ENCODE measurements at places on chromosomes 16 and 17.

DNA sequence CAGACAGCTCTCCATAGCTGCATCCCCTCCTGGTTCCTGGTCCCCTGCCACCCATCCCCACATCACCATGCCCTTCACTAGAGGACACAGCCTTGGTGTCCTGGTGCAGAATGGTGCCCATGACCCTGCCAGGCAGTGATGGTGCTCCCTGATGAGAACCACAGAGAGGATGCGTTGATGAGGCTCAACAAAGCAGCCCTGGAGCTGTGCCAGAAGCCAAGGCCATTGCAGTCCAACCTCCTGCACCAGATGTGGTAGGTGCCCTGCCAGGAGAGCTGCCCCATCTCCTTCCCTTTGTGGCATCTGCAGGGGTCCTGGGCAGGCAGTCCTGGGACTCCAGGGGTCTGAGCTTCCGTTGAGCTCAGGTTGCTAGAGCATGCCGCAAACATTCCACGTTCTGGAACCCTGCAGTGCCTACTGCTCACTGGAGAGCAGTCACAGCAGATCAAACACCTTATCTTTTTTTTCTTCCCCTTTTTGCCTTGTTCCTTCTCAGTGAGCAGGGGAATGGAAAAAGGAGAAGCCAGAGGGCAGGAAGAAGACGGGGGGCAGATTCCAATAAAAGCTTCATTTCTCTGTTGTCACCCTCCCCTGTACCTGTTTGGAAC, 5.3 kb upstream of the EPN3 start:
- no peak for DNase-seq

DNA sequence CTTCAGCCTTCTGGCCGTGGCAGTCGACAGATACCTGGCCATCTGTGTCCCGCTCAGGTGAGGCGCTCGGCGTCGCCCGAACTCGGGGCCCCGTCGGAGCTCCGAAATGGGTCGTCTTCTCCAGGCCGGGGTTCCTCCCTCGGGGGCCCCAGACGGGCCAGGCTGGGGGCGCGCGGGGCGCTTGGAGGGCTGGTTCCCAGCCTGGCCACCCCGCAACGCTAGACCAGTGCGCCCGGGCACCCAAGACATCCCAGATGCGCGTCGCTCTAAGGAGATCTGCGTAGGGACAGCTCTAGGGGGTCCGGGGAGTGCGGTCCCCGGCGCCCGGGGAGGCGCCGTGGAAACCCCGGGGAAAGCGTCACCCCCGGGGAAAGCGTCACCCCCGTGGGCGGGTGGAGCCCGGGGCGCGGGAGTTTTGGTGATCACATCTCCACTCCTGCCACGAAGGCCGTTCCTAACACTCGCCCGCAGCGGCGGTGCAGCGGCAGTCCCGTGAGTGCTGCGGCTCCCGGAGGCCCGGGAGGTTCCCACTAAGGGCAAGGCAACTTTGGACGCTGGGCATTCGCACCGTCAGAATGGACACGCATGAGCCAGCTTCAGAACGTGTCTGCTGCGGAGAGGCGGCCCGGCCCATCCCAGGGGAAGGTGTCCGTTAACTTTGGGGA, 729 bp downstream of the ADORA2B start:
- peak; percentile 52 for DNase-seq

DNA sequence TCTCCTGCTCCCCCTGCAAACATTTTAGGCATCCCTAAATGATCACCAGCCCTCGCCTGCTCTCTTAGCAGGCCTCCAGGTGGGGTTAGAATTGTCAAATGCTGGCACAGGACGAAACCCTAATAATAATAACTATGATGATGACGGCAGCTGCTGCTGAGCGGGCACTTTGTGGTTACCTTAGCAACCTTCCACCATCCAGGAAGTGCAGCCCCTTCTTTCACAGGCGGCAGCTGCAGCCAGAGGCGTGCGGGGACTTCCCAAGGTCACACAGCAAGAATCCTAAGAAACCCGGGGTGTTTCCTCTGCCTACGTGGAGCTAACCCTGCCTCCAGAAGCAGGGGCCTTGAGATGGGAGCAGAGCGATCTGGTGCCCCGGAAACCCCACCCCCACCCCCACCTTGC, 22.4 kb upstream of the EIF1 start:
- no peak for DNase-seq

GRCh38 chr16:63230421-63231040, 1194.3 kb upstream of the CDH8 start:
- DNase-seq: no peak

DNA sequence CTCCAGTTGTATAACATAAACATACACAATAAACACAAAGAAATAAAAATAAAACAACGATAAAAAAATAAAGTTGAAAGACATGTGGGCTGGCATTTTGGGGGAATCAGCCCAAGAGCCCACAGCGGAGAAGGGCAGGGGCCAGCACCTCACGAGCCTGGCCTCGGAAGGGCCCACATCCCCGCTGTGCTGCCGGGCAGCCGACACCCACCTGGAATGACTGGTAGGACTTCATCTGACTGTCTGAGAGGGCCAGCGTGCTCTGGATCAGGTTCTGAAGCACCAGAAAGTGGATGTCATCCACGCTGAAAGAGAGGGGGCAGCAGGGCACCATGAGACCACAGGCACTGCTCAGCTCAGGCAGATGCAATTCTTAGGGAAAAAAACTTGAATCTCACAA, 73.5 kb downstream of the GTF3C1 start:
- no peak for DNase-seq

- peak; percentile 45 for DNase-seq
Observed at GRCh38 chr17:9899280-9900043, 5.6 kb downstream of the RCVRN start.

DNA sequence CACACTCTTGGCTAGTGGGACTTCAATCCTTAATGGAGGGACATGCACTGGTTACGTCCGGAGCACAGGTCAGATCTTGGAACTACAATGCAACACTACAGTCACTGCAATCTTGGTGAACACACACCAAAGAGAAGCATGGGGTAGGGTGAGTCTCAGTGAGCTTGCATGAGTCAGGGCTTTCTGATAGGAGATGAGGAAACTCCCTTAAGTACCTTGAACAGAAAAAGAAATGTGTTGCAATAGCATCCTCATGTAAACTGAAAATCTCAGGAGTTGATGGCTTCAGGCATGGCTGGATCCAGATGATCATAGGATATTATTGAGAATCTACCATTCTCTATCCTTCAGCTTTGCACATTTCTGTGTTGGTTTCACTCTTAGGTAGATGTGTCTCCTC, 54.1 kb downstream of the CES1 start:
- DNase-seq: no peak

GRCh38 chr17:74566132-74566753, 1.1 kb downstream of the CD300H start:
- DNase-seq: peak; percentile 13

GRCh38 chr16:24507959-24508480, 31.3 kb upstream of the RBBP6 start:
- no peak for DNase-seq

DNA sequence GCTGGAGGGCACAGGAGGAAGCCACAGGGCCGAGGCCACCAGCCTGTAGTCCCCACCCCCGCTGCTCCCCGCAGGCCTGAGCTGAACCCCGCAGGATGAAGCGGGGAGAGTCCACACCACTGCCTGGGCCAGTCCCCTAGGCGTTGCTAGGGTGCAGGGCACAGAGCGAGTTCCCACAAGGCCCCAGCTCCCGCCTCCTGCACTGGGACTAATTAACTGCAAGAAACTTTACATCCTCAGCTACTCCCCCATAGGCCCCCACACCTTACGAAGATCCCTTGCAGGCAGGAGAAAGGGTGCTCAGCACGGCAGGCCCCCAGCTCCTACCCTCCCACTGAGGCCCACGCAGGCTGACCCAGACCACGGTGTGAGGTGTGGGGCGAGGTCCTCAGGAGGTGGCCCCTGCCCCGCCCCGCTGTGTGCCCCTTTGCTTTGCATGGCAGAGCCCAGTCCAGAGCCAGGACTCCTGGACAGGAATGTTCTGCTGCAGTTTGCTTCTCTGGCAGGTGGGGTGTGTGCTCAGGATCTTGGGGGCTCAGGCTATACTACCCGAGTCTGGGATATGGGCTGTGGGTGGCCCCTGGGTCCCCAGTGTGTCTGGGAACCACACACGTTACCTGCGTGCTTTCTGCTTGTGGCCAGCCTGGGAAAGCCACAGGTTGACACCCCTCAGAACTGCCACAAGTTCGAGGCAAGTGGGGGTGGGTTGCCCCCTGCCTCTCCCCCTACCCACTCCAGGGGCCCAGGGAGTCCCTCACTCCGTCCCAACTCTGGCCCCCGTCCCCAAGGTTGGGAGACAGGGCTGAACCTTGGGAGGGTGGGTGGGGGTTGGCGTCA, 1.2 kb downstream of the GNG13 start:
- DNase-seq: no peak

DNA sequence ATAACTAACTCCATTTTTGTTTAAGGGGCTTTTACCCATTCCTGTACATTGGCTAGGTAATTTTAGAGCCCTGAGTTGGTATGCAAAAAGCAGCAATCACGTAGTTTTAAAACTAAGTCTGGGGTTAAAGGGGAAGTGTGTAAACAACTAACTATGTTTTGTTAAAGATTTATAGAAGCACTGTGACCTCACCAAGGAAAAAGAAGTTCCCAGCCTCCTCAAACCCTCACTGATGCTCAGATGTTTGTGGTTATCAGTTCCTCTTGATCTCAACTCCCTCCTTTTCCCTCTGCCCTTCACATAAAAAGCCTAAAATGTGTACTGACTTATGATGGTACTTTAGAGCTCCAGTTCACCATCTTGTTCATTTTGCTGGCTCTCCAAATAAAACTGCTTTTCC, 119.9 kb upstream of the IRX6 start:
- DNase-seq: no peak

- peak; percentile 59 for DNase-seq
Observed at GRCh38 chr17:66337866-66338485, 35.6 kb downstream of the PRKCA start.

- no peak for DNase-seq
Observed at GRCh38 chr16:81633680-81634379, 145.3 kb upstream of the PLCG2 start.

GRCh38 chr16:81189100-81189664, 49.3 kb upstream of the BCO1 start:
- DNase-seq: peak; percentile 15

- DNase-seq: no peak
Observed at GRCh38 chr17:28325211-28325610, 6.2 kb downstream of the TMEM97 start.

DNA sequence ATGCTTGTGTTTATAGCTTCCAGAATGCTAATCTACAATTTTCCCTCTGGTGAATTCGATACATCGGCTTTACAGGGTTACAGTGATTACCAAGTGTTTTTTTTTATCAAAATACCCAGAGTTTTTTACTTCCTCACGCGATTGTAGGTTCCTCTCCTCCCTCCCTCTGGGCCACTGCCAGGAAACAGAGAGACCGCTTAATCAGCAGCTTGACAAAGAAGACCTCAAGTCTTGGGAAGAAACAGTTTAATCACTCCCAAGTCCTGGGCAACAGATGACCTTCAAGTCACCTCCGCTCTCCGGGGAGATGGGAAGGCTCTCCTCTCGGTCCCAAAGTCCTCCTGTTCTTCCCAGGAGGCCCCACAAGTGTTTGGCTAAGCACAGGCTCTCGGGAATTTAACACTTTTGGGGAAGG, 23.5 kb downstream of the SMTNL2 start:
- peak; percentile 86 for DNase-seq

DNA sequence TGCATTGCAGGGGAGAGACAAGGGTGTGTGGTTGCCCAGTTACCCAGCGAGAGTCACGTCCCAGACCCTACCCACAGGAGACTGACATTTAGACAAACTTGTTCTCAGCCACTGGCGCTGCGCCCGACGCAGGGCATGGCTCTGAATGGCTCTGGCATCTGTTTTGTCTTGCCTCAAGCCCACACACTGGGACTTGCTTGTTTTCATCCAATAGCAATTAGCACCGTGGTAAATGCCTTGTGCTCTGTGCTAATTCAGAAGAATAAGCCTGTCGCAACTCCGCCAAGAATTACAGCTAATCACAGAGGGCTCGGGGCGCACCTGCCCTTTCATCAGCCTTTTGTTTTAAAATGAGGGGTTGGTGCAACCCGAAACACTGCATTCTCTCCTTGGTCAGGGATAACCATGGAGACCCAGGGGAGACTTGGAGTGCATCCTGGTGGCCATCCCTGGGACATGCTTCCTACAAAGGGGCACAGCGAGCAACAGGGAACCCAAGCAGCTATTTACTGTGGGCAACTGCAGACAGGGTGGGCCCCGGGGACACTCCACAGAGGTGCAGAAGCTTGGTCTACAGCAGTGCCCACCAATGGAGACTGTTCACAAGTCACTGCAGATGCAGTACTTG, 220.6 kb upstream of the ZFHX3 start:
- peak; percentile 15 for DNase-seq

DNA sequence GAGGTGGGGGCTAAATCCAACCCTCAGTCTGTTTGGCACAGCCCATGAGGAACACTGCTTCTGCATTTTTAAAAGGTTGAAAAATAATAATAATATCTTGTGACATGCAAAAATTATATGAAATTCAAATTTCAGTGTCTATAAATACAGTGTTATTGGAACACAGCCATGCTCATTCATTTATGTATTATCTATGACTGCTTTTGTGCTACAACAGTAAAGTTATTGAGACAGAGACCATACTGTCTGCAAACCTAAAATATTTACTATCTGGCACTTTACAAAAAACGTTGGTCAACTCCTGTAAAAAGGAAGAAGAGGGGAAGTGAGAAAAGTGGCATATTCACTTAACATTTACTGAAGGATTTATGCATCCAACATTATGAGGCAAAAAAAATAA, 3.1 kb downstream of the ABCA5 start:
- no peak for DNase-seq

GRCh38 chr16:12143447-12144172, 167.1 kb downstream of the SNX29 start:
- no peak for DNase-seq

GRCh38 chr16:70253291-70254106, 1.8 kb upstream of the EXOSC6 start:
- DNase-seq: peak; percentile 38

DNA sequence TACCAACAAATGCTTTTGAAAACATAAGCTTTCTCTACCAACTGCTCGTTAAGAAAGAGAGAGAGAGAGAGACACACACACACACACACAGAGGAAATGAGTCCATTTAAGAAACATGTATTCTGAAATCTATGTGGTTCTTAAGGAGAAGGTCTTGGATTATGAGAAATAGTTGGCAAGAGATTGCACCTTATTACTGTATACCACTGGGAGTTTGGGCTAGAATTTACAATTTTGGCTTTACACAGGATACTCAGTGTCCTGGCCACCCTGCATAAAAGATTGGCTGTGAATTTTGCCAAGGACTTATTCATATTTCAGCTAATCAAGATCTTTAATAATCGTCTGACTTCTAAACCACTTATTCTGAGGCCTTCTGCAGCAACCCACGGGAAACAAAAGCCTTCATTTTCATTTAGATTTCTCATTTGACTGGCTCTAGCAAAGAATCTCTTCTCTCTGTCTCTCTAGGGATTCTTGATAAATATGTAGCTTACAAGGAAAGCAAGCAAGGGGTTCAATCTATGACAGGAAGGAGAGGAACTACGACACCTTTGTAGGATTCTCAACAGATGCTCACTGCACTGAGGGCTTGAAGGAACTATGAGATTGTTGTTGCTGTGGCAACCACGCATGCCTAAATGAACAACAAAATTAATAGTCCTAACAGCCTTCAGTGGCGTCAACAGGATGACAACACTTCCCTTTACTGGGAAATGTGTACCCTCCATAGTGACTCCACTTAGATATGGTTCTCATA, 75.3 kb upstream of the GNAO1 start:
- no peak for DNase-seq

- DNase-seq: no peak
Observed at GRCh38 chr17:30556374-30557332, 79.4 kb downstream of the GOSR1 start.

Measured in muscle of back (tissue), 13 donors.